Fibroblast of lung (primary cell): ENCODE measurements at places on chromosomes 11 and 22. TPM values are rescaled to one million over a fixed set of nuclear protein-coding genes. Genes with fewer than 3 reads are reported as not detected.

Gene SLC6A5
- not detected in 2 replicates for polyA plus RNA-seq

Gene RASSF10
- polyA plus RNA-seq = not detected in 2 replicates

Gene LRRC32
- 18.9 and 103 TPM in 2 replicates for polyA plus RNA-seq

Gene MMP13
- not detected in 2 replicates for polyA plus RNA-seq

Gene CRACR2B
- polyA plus RNA-seq = 0.11 and 0.82 TPM in 2 replicates

Gene RFPL1
- polyA plus RNA-seq = not detected in 2 replicates

- no peaks in the 10 kb centered on the region for H3K36me3 ChIP-seq
- H3K4me3 ChIP-seq = no peak overlapping the region
- no peaks in the 10 kb centered on the region for H3K27me3 ChIP-seq
- no peak overlapping the region for H3K27ac ChIP-seq
Measured at GRCh38 chr11:26580929-26581328, 8.9 kb upstream of the MUC15 start.

GRCh38 chr11:126929179-126930061 is 71.2 kb downstream of the KIRREL3 start:
- H3K36me3 ChIP-seq = no peaks in the 10 kb centered on the region
- H3K27me3 ChIP-seq = no peaks in the 10 kb centered on the region
- H3K4me1 ChIP-seq = peaks cover 5% of the 10 kb centered on the region
- peak; percentile 33 for DNase-seq
- H3K27ac ChIP-seq = no peak overlapping the region

- no peaks in the 10 kb centered on the region for H3K27me3 ChIP-seq
- no peak for DNase-seq
- H3K27ac ChIP-seq = no peak overlapping the region
- no peaks in the 10 kb centered on the region for H3K36me3 ChIP-seq
- H3K4me1 ChIP-seq = no peaks in the 10 kb centered on the region
Measured at GRCh38 chr22:49763696-49764095, 64.0 kb downstream of the BRD1 start.

- H3K36me3 ChIP-seq = peaks cover 2% of the 10 kb centered on the region
- H3K4me1 ChIP-seq = no peaks in the 10 kb centered on the region
- DNase-seq = no peak
- no peak overlapping the region for H3K4me3 ChIP-seq
- no peaks in the 10 kb centered on the region for H3K27me3 ChIP-seq
- H3K27ac ChIP-seq = no peak overlapping the region
Measured at GRCh38 chr22:38777087-38777671, 16.8 kb downstream of the DNAL4 start.

DNA sequence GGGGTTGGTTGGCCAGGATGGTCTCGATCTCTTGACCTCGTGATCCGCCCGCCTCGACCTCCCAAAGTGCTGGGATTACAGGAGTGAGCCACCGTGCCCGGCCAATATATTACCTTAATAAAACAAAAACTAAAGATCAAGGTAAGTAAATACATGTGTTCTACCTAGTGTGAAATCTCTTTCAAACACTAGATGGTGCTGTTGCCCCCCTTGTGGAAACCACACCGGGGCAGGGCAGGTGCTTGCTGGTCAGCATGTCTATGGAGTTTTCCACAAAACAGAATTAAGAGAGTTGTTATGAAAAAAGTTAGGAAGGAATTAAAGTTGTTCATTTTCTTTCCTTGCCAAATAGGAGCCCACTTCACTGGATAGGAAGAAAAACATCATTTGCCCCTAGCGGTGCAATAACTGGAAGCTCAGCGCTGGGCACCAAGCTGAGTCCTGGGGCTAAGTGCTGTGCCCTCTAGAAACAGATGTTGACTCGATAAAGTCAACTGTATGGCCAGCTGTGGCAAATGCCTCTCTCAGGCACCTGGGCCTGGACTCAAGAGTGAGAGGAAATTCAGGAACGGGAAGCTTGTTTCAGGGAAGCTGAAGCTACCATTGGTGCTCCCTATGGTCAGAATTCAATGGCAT is 6.3 kb upstream of the KCNJ5 start:
- H3K27me3 ChIP-seq = peaks cover 18% of the 10 kb centered on the region
- no peaks in the 10 kb centered on the region for H3K4me1 ChIP-seq
- no peak overlapping the region for H3K27ac ChIP-seq
- H3K36me3 ChIP-seq = no peaks in the 10 kb centered on the region
- H3K4me3 ChIP-seq = no peak overlapping the region

GRCh38 chr22:17917490-17917983 is 106.8 kb downstream of the MICAL3 start:
- peaks cover 28% of the 10 kb centered on the region for H3K4me1 ChIP-seq
- no peak for DNase-seq
- no peak overlapping the region for H3K27ac ChIP-seq
- no peaks in the 10 kb centered on the region for H3K36me3 ChIP-seq

GRCh38 chr22:19755722-19756287 is 4.8 kb upstream of the TBX1 start:
- peaks cover 66% of the 10 kb centered on the region for H3K27me3 ChIP-seq
- DNase-seq = no peak
- no peak overlapping the region for H3K27ac ChIP-seq
- no peaks in the 10 kb centered on the region for H3K4me1 ChIP-seq
- H3K4me3 ChIP-seq = no peak overlapping the region

GRCh38 chr11:29159552-29160465 is 857.0 kb downstream of the KCNA4 start:
- H3K4me3 ChIP-seq = no peak overlapping the region
- no peaks in the 10 kb centered on the region for H3K27me3 ChIP-seq
- DNase-seq = peak; percentile 64
- H3K36me3 ChIP-seq = no peaks in the 10 kb centered on the region
- H3K27ac ChIP-seq = no peak overlapping the region

DNA sequence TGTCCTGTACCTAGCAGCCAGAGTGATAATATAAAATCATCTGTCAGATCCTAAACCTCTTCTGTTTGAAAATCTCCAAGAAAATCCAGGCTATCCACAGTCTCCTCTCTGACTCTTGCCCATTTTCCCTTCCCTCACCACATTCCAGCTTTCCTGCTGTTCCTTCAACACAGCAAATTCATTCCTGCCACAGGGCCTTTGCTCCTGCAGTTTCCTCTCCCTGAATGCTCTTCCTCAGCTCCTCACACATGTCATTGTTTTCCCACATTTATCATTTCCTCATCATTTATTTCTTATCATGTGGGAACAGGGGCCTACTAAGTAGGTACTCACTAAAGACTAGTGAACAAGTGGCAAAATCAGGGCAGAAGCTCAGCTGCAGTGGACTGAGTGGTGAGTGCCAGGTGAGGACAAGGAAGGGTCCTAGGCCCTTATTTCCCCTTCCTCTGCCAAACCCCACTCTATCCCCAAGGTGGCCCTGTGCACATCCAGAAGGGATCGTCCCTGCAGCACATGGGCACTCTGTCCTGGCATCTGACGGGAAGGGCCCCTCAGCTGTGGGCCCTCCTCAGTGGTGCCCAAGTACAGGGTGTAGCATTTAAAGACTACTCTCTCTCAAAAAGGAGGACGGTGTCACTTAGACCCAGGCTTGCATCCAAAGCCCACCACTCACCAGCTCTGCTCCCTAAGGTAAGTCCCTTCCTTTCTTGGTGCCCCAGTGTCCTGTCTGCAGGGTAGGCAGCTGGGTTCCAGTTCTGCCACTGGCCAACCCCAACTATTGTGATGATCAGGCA is 2.0 kb downstream of the LRRC32 start:
- DNase-seq = no peak
- peak overlapping the region; percentile 63 for H3K27ac ChIP-seq
- peaks cover 2% of the 10 kb centered on the region for H3K36me3 ChIP-seq
- peaks cover 6% of the 10 kb centered on the region for H3K4me1 ChIP-seq

DNA sequence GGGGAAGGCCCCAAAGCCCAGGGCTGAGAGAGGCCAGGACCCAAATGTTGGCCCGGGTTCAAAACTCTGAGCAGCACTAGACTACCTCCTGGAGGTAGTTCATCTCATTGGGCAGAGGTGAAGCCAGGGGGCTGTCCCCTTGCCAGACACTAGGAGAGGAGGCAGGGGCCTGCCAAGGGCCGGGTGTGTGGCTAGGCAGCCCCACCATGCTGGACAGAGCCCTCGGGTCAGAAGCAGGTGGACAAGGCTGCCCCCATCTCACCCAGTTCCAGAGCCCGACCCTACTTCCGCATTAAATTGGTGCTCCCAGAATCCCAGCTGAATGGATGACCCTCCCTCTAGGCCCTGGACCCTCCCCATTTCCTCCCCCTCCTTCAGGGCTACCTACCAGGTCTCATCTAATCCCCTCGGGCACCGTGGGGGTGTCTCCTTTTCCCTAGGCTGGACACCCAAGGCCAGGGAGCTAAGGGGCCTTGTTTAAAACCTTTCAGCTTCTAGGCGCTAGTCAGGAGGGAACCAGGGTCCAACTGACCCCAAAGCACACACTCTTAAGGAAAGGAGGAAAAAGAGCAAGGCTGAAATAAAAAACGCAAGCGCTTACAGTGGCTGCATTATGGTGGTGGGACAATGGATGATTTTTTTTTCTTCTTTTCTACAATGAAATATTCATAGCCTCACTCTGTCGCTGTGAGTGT is 72.1 kb upstream of the TCF20 start:
- no peak for DNase-seq
- no peak overlapping the region for H3K27ac ChIP-seq
- peak overlapping the region; percentile 20 for H3K4me3 ChIP-seq
- no peaks in the 10 kb centered on the region for H3K4me1 ChIP-seq
- no peaks in the 10 kb centered on the region for H3K36me3 ChIP-seq

DNA sequence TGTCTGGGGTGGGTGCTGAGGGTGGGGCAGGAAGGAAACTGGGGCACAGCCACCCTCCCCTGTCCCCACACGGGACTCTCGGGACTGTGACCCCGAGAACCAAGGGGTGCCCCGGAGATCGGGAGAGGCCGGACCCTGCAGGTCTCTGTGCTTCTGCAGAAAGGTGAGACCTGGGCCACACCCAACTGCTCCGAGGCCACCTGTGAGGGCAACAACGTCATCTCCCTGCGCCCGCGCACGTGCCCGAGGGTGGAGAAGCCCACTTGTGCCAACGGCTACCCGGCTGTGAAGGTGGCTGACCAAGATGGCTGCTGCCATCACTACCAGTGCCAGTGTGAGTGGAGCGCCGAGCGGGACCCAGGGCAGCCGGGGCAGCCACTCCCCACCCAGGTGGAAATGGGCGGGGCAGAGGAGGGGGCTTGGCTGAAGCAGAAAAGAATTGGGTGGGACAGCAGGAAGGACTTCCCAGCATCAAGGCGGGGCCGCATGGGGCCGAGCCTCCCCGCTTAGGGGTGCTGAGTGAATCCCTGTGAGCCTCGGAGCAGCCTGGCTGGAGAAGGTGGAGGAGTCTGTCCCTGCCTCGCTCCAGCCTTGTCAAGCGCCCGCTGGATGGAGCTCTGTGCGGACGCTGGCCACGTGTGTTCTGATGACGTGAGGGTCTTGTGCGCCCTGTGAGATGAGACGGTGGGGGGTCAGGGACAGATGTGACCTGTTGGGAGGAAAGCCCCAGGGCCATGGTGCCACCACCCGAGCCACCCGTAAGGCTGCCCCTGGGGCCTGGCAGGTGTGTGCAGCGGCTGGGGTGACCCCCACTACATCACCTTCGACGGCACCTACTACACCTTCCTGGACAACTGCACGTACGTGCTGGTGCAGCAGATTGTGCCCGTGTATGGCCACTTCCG is 29.3 kb upstream of the MUC5B start:
- no peaks in the 10 kb centered on the region for H3K36me3 ChIP-seq
- H3K4me1 ChIP-seq = no peaks in the 10 kb centered on the region
- no peak overlapping the region for H3K27ac ChIP-seq

DNA sequence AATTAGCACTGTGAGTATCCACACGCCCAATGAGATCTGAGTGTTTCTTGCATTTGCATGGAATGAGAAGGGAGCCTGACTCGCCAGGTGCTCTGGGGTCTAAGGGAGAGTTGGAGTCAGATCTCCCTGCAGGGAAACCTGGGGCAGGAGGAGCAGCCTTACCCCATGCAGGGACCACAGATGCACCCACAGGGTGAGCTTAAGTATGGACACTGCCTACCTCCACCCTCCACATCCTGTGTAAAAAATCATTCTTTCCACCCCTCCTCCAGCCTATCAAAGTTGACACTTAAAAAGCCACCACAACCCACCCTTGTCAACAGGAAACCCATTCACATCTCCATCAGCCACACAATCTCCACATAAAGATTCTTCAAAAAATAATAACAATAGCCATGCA is 67.0 kb upstream of the IGLL5 start:
- no peaks in the 10 kb centered on the region for H3K4me1 ChIP-seq
- no peaks in the 10 kb centered on the region for H3K36me3 ChIP-seq
- H3K27ac ChIP-seq = no peak overlapping the region

GRCh38 chr11:111586388-111586831 is 15.8 kb upstream of the SIK2 start:
- DNase-seq = peak; percentile 58
- no peak overlapping the region for H3K4me3 ChIP-seq
- no peak overlapping the region for H3K27ac ChIP-seq
- no peaks in the 10 kb centered on the region for H3K36me3 ChIP-seq

GRCh38 chr11:9850224-9850895 is 186.5 kb downstream of the SWAP70 start:
- H3K36me3 ChIP-seq = peaks cover 7% of the 10 kb centered on the region
- DNase-seq = no peak
- H3K4me3 ChIP-seq = no peak overlapping the region
- H3K27me3 ChIP-seq = no peaks in the 10 kb centered on the region

DNA sequence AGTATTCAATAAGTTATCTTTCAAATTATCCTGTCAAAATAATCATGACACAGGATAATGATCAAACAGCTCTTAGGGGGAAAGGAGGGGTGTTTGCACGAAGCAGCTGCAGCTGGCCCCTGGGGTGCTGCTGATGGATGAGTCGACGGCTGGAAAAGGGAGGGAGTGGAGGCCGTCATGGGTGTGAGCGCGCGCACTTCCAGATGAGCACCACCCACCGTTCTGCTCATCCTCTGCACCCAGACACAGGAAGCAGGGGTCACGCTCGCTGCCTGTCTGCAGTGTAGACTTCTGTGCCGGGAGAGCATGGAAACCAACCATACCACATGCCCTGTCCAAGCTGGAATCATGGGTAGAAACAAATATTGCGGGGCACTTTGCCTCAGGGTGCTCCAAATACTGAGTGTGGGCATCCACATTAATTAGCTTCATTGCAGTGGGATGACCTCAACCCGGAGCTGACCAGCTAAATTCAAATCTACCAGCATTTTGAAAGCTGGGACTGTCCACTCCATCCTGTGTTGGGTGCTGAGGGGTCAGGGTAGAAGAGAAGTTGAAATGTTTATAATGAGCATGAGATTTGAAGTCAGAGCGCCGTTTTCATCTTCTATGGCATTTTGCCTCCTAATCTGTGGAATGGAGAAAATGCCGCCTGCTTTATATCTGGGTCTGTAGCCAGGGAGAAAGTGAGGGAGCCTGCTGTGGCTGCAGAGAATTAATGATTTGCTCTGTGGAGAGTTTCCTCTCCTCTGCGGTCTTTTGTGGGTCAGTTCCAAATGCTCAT is 802.4 kb downstream of the TBC1D22A start:
- H3K27ac ChIP-seq = no peak overlapping the region
- no peaks in the 10 kb centered on the region for H3K4me1 ChIP-seq
- no peaks in the 10 kb centered on the region for H3K36me3 ChIP-seq
- H3K4me3 ChIP-seq = no peak overlapping the region
- no peaks in the 10 kb centered on the region for H3K27me3 ChIP-seq

- no peaks in the 10 kb centered on the region for H3K36me3 ChIP-seq
- DNase-seq = no peak
- no peaks in the 10 kb centered on the region for H3K27me3 ChIP-seq
- no peak overlapping the region for H3K27ac ChIP-seq
- no peak overlapping the region for H3K4me3 ChIP-seq
Measured at GRCh38 chr11:128720522-128720985, 26.7 kb downstream of the FLI1 start.

- H3K27ac ChIP-seq = no peak overlapping the region
- no peak overlapping the region for H3K4me3 ChIP-seq
- peaks cover 3% of the 10 kb centered on the region for H3K27me3 ChIP-seq
- DNase-seq = no peak
Measured at GRCh38 chr11:125257190-125257579, 92.6 kb downstream of the PKNOX2 start.
